Left lung (tissue), 14 donors: ENCODE measurements at places on chromosomes 12 and 14. TPM values are rescaled to one million over a fixed set of nuclear protein-coding genes. Genes with fewer than 3 reads are reported as not detected.

The CDK2 gene
- polyA plus RNA-seq: 79.1 TPM

The GPHN gene
- 23.9 TPM for polyA plus RNA-seq

The SLC10A1 gene
- 0.37 TPM for polyA plus RNA-seq

The HECTD4 gene
- polyA plus RNA-seq: 68.0 TPM

The STK38L gene
- 45.1 TPM for polyA plus RNA-seq

- DNase-seq: peak; percentile 64
Measured at GRCh38 chr14:58978343-58978742, 210.1 kb upstream of the DAAM1 start.

DNA sequence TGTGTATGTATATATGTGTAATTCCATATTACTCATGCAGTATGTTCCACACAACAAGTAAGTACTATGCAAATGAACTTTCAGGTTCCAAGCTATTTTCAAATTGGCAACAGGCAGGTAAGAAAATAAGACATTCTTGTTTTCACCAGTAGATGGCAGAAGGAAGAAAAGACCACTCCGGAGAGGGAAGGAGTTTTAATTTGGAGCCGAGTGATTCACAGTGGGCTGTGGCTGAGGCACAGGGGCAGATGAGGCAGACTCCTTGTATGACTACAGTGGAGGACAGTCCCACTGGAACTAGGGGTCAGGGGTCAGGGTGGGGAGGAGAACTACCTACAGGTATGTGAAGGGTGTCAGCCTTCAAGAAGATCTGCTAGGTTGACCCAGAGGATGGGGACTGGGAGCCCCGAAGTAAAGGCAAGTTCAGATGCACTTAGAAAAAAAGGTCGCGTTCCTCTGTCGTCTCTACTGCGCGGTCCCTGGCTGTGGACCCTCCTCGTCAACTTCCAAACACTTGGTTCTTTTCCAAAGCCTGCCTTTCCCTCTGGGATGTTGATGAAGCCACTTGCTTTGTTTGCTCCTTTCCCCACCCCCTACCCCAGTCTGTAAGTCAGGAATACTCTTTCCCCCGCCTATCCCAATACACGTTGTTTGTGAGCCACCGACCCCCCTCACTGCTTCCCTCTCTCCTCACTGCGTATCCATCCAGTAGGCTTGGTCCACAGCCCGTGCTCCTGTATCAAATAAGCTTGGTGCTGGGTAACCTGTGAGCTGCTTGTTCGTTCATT, 24.1 kb downstream of the DDX47 start:
- peak; percentile 31 for DNase-seq

DNA sequence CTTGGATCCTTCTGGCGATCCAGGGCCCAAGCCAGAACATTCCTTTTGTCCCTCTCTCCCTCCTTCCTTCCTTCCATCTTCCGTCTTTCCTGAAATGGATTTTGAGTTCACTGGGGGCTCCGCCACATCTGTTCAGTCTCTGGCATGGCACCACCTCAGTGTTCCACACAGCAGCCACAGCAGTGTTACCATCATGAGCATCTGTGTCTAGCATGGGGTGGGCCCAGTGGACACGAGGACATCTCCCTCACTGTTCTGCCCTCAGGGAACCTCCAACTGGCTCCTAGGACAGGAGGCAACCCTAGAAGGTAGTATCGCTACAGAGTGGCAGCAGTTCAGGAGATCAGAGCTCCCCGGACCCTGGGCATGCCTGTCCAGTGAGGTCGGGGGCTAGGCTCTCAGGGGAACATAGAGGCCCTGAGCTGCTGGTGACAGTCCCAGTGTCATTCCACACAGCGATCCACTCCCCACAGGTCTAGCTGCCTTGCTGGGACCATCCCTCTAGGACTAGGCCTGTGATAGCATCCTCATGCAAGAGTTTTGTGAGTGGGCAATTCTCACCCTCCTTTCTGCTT, 59.0 kb downstream of the GALNT16 start:
- no peak for DNase-seq

DNA sequence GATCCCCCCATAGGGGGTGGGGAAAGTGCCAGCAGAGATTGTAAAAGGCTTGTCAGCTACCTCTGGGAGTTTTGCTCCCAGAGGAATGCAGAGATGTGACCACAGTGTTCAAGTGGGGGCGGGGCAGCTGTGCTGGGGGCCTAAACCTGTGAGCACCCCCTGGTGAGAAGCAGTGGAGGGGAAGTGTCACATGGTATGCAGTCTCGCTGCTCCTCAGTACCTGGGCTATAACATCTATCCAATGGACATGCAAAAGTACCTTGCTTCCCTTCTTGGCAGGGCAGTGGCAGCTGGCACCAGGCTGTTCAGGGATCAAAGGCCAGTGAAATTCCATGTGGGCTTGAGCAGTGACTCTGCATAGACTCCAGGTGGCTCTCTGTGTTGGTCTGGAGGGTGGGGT, 20.3 kb downstream of the OR4K2 start:
- DNase-seq: no peak

- no peak for DNase-seq
Measured at GRCh38 chr12:50246873-50247612, 36.3 kb downstream of the LIMA1 start.

DNA sequence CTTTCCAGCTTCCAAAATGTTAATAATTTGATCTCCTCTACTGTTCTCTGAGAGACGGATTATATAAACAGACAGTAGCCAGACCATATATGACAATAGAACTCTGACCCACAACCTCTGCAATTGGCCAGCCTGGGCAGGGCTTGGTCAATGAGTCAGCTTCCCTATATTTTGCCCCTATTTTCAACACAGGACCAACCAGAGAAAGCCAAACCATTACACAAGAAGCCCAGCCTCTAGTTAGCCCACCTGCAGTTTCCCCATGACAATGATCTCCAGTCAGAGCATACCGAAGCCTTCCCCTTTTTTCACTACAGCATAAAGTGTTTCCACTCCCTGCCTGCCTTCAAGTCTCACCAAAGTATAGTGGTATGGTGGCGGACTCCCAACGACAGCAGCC, 7.6 kb upstream of the EXD2 start:
- no peak for DNase-seq

DNA sequence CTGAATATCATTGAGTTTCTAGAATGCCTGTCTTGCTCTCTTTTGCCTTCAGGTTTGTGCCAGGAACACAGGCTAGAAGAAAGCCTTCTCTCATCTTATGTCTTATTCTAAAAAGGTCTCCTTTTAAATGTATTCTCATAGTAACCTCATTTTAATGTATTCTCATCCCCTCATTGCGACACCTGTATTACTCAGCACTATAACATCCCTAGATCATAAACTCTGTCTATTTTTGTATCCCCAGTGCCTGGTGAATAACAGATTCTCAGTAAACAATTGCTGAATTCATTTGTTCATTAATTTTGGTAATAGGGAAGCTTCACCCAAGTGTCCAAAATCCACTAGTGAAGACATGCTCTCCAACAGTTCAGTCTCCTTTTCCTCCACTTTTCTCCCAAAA, 8.8 kb upstream of the LRRK2 start:
- DNase-seq: no peak

DNA sequence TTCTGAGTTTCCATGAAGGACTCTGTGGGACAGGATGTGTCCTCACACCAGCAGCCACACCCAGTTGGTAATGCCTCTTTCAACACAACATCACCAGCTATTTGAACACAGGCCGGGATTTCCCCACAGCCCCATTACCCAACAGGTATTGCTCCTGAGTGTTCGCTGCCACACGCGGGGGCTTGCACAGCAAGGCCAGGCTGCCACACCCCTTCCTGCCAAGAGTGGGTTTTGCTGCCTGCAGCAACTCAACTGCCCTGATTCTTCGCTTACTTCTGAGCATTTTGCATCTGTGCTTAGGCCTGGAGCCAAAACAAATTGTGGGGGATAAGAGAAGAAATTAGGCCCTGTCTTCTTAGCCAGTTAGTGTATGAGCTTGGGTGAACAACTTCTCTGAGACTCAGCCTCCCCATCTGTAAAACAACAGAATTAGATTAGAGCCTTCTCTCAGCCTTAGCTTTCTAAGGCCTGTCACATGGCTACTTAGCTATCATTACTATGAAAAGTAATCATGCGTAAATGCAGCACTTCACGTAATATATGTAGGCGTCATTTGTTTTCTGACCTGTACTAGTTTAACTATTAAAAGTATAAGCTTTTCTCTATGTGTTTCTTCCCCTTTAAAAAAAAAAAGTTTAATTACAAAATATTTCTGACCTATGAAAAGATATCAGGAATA, 20.0 kb downstream of the CKAP4 start:
- peak; percentile 32 for DNase-seq

DNA sequence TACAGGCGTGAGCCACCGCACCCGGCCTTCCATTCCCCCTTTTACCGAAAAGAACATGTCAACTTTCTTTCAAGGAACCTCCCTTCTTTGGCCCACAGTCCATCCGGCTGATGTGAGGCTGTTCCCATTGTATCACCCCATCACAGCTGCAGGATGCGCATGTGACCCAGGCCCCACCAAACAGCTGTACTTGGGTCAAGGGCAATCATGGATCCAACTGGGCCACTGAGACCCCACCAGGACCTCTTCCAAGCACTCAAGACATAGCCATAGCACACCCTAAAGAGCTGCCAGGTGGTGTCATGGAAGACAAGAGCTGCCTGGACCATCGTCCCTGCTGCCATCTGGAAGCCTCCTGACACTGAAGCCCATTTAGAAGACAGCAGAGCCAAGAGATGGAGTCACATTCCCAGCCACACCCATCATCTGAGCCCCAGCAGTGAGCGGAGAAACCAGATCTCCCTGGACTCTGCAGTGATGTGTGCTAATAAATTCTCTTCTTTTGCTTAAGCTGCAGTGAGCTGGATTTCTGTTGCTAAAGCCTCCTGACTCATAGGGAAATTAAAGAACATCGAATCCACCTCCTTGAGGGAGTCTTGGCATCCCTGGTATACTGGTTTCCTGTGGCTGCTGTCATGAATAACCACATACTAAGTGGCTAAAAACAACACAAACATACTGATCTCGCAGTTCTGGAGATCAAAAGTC, 105.6 kb downstream of the KSR2 start:
- no peak for DNase-seq

- no peak for DNase-seq
Measured at GRCh38 chr14:36221112-36221511, 44.6 kb upstream of the PTCSC3 start.

DNA sequence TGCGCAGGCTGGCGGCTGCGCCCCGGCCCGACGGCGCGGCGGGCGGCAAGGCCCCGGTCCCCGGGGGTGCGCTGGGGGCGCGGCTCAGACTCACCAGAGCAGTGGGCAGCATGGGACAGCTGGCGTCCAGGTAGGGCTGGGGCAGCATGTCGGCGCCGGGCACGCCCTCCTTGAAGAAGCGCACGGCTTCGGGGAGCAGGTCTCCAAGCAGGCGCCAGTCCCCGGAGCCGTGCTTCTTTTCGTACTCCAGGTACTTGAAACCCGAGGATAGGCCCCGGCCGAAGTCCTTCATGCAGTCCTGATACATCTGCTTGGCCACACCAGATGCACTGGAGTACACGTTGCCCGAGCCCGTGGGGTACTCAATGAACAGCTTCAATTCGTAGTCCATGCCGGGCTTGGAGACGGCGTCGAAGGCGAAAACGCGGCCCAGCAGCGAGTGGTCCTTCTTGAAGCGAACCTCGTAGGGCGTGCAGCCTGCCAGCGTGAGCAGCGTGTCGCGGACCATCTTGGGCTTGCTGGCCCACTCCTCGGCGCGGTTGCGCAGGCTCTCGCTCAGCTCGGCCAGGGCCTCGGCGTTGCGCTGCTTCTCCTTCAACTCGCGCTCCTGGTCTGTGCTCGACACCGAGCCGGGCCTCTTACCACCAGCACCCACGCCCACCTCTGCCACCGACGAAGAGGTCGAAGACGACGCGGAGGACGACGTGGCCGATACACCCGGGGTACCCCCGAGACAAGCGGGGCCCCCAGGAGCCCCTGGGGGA, 2.2 kb downstream of the IRF2BPL start:
- no peak for DNase-seq

DNA sequence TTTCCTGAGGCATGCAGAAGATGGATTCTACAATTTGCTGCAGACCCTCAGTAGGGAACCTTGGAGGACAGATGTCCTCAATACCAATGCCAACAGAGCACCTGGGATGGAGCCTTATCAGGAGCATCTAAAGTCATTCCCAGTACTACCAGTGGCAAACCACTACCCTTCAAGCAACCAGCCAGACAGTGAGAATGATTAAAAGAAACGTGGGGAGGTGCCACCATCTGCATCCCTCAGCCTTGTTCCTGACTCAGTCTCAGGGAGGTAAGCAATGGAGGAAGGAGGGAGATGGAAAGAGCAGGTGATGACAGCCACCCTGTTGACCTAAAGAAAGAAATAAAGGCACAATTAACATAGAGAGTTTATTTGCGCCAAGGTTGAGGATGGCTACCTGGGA, 175.2 kb upstream of the GRIN2B start:
- no peak for DNase-seq
